ENCODE measurements at places on chromosomes 4 and X.

DNA sequence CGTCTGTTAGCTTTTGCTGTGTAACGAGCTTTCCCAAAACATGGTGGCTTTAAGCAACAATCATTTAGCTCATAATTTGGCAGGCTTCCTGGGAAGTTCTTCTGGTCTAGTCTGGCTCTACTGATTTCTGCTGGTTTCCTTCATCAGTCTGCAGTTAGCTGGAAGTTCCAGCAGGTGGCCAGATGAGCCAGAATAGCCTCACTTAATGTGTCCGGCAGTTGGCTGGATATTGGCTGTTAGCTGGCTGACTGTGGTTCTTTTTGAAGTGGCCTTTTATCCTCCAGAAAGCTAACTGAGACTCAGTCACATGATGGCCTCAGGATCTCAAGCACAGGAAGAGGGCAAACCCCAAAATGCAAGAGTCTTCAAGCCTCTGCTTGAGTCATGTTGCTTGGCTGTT, 34.9 kb downstream of the FTHL17 start:
- no peak for DNase-seq

DNA sequence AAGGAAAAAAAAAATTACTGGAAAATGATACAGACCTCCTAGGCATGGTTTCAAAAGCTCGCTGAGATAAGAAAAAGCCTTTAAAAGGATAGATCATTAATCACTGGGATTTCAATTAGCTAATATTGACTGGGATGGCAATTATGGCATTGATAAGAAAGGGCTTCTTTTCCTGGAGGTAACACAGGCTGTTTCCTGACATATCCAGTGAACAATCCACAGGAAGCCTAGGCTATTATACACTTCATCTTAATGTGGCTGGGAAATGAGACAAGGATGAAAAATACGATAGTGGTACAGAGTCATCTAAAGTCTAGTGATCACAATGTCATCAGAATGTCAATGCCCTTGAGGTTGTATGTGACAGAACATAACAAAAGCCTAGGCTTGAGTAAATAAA, 1579.3 kb downstream of the C4orf33 start:
- no peak for DNase-seq

DNA sequence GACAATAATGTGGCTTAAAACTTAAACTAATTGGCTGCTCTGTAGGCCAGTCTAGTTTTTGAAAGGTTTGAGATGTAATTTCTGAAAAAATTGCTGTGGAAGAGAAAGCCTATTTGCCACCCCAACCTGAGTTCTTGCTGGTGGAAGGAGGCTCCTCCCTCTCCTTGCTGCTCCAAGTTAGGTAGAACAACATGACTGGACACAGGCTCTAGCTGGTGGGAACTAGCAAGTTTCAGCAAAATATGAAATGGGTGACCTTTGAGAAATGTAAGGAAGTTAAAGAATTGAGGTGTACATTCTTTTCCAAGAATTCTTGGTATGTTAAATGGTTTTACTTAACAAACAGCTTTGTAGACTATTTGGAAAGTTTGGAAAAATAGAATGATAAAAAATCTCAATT, 8.0 kb downstream of the RPL34 start:
- DNase-seq: no peak

GRCh38 chr4:71524756-71525155, 185.9 kb downstream of the SLC4A4 start:
- no peak for DNase-seq

DNA sequence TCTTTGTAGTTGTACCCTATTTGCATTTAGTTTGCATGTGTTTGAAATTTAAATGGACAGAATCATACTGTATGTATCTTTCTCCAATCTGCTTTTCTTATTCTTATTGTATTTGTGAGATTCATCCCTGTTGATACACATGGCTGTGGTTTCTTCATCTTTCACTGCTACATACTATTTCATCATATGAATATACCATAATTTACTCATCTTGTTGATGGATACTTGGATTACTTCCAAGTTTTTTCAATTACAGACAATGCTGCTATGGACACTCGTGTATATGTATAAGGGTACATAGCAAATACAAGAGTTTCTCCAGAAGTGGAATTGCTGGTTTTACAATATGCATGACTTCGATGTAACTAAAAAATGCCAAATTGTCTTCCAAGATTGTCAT, 11.8 kb upstream of the KLHL8 start:
- no peak for DNase-seq

- no peak for DNase-seq
Measured at GRCh38 chrX:111641969-111642368, 39.0 kb upstream of the ALG13 start.

- DNase-seq: no peak
Measured at GRCh38 chrX:139750390-139750789, 42.4 kb upstream of the MCF2 start.

DNA sequence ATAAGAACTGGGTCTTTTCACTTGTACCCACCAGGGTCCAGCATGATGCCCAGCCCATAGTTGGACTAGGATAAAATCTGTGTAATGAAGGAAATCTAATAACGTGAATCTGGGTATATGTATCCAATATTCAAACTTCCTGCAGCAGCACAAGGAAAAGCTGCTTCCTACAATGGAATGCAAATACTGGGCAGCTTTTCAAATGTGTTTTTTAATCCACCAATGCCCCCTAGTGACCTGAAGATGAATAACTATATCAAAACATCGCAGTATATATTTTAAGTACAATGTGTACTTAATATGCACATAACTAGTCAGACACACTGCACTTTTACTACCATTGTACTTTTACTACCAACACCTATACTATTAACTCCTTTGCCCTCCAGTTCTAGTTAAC, 5.3 kb downstream of the APOO start:
- DNase-seq: no peak

- DNase-seq: no peak
Measured at GRCh38 chr4:61273233-61273632, 73.1 kb downstream of the ADGRL3 start.

GRCh38 chrX:147828719-147829118, 83.0 kb upstream of the FMR1 start:
- DNase-seq: no peak

DNA sequence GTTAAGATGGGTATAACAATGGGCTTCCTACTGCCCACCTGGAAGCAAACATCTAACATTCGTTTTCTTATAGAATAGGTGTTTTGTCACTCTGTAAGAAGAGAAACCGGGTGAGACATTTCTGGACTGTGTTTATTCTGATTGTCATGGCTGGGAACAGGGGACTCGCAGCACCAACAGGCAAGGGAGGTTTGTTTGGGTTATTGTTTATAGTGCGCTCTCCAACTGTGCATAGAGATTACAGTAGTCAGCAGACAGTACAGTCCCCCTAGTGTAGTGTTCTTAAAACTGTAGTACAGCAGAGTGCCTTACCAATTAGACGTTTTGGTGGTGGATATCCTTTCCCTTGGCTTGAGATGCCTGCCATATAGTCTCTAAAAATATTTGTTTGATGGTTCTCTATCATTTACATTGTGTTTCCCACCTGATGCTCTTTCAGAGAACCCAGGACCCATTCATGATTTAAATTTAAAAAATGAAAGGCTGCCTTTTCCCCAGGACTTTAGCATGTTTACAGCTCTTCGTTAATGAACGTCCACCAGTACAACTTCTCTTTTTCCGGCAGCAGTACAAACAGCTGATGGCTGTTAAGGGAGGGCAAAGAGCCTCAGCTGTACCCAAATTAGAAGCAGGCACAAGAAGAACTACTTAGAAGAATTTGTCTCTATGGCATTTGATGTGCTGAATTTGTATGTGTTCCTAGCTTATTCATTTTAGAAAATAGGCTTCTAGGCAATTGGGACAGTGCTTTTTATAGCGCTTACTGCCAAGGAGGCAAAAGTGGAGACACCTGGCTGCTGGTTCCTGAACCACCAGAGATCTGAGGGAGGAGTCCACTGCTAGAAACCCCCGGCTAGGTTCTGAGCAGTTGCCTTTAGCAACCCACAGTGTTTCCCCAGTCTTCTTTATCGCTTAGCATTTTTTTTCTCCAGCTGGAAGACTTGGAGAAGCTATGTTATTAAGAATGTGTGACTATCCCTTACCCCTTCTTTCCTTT, 1.0 kb upstream of the RNF150 start:
- DNase-seq: no peak
